ENCODE measurements at places on chromosomes 1 and 21. TPM values are rescaled to one million over a fixed set of nuclear protein-coding genes. Genes with fewer than 3 reads are reported as not detected.
A peak's percentile ranks its signal among the peaks of the same experiment; 100 is the strongest.

KRTAP22-2 gene
- total RNA-seq, result not detected

ADGRL4 gene
- total RNA-seq, result not detected

DNA sequence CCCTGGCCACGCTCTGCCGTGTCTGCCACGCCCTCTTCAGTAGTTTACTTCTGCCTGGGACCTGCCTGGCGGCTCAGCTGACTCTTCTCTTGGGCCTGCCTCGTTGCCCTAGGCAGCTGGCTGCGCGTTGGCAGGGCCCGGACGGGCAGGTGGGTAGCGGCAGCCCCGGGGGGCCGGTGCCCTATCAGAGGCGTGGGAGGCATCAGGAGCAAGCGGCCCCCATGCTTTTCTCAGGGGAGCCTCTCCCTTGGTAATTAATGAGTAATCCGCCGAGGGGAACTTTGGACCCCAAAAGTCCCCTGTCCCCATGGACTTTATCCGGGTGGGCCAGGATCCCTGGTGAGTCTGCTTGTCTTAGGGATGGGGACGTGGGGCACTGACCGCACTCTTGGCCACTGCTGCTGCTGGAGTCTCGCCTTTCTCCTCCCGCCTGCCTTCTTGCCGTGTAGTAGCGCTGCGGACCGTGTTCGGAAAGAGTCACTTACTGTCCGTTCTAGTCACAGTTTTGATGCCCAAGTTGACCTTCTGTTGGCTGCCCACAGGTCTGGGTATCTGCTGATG lies 22.7 kb downstream of the SKI start:
- H3K36me3 ChIP-seq, result peaks cover 14% of the 10 kb centered on the region
- H3K4me3 ChIP-seq, result no peak overlapping the region

GRCh38 chr1:27605796-27606707 lies 2.1 kb upstream of the AHDC1 start:
- peaks cover 28% of the 10 kb centered on the region for H3K4me1 ChIP-seq
- peaks cover 2% of the 10 kb centered on the region for H3K36me3 ChIP-seq
- H3K4me3 ChIP-seq, result peak overlapping the region; percentile 60
- peak overlapping the region; percentile 61 for H3K27ac ChIP-seq
- H3K27me3 ChIP-seq, result no peaks in the 10 kb centered on the region

DNA sequence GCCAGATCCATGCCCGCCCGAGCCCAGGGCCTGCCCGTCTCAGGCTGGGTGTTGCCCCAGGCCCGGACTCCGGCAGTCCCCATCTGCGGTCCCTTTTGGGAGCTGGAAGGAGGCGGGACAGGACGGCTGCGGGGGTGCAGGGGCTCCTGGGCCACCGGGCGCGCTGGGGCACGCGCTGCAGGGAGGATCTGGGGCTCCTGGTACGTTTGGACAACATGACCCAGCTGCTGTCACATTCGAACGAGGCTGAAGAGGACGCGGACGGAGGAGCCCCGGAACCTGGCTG lies 6.6 kb upstream of the CALML6 start:
- peaks cover 23% of the 10 kb centered on the region for H3K4me1 ChIP-seq
- H3K4me3 ChIP-seq, result peak overlapping the region; percentile 78
- no peaks in the 10 kb centered on the region for H3K27me3 ChIP-seq
- H3K36me3 ChIP-seq, result no peaks in the 10 kb centered on the region
- peak; percentile 50 for DNase-seq

DNA sequence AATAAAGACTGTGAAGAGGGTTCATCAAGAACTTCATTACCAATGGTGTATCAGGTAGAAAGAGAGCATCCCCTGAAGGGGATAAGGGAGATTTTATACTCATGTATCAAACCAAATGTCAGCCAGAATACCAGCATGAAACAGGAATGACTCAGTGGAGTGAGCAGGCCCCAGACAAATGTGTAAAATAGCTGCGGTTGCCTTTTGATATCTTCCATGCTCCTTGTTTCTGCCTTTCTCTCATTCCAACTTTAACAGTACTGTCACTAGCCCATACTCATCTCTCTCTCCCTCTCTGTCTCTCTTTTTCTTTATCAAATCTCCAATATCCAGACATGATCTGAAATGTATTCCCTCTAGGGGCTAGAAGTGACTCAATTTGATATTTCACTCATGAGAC lies 47.8 kb downstream of the GPR88 start:
- no peak overlapping the region for H3K27ac ChIP-seq
- H3K27me3 ChIP-seq, result peaks cover 7% of the 10 kb centered on the region
- H3K36me3 ChIP-seq, result no peaks in the 10 kb centered on the region
- no peak for DNase-seq
